AG04449 (cell line): ENCODE measurements at places on chromosomes 12 and 14.

GRCh38 chr14:41644606-41645005 is 37.9 kb downstream of the LRFN5 start:
- DNase-seq = no peak

DNA sequence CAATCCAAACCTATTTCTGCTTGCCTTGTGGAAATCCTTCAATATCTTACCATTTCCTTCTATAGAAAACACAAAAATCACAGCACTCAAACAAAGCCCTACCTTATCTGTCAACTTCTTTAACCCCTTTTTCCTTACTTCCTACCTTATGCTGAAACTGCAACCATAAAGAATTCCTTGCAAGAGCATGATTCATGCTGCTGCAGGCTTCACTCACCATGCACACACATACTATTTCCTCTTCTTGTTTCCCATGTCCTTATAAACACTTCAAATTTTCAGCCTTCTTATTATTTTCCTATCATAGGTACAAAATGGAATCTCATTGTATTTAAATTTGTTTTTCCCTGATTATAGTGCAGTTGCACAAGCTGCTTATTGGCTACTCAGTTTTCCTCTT is 23.3 kb downstream of the LMNTD1 start:
- DNase-seq = no peak

- DNase-seq = no peak
Measured at GRCh38 chr14:89040080-89040459, 215.6 kb downstream of the TTC8 start.

DNA sequence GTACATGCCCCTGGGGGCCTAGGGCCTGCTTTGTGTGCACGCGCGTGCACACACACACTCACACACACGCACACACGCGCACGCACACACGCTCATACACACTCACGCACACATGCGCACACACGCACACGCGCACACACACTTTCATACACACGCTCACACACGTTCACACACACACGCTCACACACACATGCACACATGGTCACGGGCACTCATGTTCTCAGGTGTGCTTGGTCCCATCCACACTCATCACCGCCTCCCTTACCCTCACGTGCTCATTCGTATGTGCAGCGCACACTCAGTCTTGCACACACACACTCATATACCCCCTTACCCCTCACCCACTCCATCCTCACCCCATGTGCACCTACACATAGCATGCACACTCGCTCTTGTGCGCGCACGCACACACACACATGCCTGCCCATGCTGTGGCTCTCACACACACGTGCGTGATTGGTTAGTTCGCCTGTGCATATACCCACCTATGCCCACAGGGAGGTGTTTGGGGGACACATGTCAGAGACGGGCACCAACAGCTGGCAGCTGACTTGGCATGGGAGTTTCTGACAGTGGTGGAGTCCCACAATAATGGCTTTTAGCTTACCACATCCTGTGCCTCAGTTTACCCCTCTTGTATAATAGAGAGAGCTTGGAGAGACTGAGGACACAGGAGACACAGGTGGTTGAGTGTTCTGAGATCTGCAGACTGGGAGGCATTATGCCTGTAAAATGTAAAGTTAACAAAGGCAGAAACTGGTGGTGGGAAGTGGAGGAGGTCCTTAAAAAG is 28.7 kb downstream of the TSPAN9 start:
- DNase-seq = no peak

GRCh38 chr14:26841920-26842741 is 244.3 kb upstream of the NOVA1 start:
- peak; percentile 3 for DNase-seq

GRCh38 chr12:123965382-123965781 is 7.2 kb downstream of the CCDC92 start:
- no peak for DNase-seq

DNA sequence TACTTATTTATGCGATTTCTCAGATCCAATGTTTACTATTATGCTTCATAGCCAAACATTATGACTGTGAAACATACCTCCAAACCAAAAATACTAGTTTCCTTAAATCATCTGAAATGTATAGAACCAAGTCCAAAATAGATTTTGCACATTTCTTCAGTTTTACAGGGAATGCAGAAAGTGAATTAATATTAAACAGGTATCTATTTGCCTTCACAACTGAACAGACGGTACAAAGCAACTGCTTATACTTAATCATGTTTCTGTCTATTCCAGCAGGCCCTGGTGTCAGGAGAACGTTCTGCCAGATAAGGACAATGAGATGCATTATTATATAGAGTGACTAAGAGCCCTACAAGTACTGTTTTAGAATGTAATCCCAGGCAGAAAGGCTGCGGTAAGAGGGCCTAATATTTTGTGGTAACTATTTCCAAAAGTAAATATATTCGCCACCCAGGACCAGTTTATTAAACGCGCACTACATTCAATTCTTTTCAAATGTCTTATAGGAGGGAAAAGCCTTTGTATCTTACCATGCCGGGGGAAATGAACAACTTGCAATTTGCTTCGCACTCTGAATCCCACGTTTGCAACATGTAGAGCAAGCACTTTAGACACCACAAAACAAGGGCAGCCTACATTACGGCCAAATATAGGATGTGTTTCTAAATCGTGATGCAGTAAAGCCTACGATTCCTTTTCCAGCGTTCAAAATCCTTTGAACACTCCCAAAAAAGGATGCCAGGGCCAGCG is 1.5 kb downstream of the CORO1C start:
- no peak for DNase-seq
